ENCODE measurements at places on chromosomes 5 and 9.
A peak's percentile ranks its signal among the peaks of the same experiment; 100 is the strongest.

DNA sequence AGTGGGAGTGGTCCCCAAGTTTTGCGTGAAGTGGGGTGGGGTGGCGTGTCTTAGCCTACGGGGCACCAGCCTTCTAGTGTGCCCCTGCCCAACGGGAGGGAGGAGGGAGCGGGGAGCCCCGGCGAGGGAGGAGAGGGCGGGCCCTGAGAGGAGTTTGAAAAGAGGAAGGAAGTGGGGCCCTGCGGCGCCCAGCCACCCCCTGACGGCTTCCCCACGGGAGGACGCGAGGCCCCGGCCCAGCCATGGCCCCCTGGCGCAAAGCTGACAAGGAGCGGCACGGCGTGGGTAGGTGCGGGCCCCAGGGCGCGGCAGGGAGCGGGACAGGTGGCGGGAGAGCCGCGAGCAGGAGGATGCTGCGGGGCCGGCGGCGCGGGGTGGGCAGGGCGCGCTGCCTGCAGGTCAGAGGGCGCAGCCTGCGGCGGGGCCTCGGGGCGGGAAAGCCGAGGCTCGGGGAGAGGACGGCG, at the start of gene DOCK2:
Gene DOCK2 (plus strand): TSS at position 191 of the 464 bp plus-strand sequence. CDS start 52 bp downstream, at position 243.
- peak; percentile 96 for DNase-seq

DNA sequence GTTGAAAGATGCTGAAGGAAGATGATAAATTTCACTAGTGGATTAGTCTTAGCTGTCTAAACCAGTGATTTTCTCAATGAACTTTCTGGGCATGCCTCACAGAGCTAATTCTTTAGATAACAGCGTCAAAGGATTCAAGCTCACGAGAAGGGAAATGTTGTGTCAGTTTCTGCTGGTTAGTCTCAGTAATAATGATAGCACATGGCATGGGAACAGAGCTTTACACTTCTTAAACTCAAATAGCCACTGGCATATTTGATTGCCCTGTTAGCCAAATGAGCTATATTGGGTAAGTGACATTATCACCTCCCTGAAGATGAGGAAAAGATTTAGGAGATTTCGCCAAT, 139.3 kb upstream of the NR3C1 start:
- no peak for DNase-seq

- no peak for DNase-seq
Observed at GRCh38 chr5:31464081-31464480, 67.8 kb downstream of the DROSHA start.

- no peak for DNase-seq
Observed at GRCh38 chr5:83518319-83519061, 46.9 kb downstream of the VCAN start.

DNA sequence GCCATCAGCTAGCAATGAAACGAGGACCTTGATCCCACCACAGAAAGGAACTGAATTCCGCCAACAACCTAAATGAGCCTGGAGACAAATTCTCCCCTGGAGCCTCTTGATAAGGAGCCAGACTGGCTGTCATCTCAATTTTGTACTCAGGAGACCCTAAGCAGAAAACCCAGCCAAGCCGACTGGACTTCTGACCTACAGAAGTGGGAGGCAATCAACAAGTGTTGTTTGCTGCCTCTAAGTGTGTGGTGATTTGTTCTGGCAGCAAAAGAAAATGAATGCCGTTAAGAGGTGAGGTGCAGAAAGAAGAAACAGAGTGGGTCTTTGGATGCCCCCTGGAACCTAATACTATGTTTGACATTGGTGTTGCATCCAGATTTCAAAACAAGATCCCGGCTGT, 72.7 kb upstream of the SPATA31E1 start:
- no peak for DNase-seq

DNA sequence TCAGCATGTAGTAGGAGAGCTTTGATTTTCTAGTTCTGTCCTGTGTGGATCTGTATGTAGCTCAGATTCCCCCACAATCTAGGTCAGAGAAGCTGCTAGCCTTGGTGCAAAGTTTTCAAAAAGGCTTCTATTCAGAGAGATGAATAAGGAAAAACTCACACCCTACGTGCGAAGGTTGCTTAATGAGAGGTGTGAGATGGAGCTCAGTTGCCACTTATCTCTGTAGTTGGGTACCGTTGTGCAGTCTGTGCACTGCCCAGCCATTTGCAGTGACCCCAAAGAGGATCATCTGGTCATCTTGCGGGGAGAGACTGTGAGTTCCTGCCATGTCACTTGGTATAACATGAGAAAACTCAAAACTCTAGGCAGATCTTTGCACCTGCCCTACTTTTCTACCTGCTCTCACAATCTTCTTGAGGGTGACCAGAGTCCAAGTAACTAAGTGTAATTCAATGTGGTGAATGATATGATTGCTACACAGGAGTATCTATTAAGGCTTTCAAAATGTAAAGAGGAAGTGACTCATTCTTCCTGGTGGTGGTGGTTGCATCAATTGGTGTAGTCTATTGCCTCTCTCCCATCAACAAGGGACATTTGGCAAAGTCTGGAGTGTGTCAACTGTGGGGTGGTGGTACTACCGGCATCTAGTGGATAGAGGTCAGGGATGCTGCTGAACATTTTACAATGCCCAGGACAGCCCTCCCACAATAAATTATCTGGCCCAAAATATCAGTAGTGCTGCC, 65.2 kb downstream of the TMC1 start:
- DNase-seq, result peak; percentile 51

GRCh38 chr9:120873512-120873911, 3.5 kb downstream of the PHF19 start:
- DNase-seq, result no peak

- no peak for DNase-seq
Observed at GRCh38 chr9:13361076-13361475, 81.6 kb upstream of the MPDZ start.

GRCh38 chr5:129118826-129119225, 24.3 kb downstream of the ISOC1 start:
- DNase-seq, result no peak

DNA sequence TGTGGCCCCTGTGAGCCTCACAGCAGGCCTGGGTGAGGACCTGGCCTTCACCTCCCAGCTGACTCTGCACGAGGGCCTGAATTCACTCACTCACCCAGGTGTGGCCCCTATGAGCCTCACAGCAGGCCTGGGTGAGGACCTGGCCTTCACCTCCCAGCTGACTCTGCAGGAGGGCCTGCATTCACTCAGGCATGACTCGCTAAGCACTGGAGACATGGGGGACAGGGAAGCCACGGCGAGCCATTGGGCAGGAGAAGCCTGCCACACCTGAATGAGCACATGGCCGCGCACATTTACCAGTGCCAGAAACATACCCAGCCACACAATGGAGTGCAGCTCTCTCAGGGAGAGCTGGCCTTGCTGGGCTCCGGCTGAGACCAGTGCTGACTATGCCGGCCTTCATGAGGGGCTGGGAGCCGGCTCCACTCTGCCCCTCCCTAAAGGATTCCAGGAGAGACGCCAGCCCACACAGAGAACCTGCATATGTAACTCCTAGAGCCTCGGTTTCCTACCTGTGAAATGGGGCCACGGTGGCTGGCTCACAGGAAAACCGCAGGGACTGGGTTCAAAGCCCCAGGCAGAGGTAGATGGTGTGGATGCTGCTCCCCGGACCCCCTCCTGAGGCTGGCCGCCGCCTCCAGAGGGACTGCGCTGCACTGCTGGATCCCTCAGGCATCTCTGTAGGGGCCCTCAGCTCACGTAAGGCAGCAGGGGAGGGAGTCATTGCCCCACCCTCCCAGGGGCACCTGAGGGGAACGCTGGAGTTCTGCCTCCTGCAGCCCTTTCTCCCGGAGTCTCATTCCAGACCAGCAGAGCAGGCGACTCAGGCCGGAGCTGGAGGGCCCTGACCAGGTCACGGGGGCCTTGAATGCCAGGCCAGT, 7.2 kb downstream of the ADAMTS2 start:
- no peak for DNase-seq

DNA sequence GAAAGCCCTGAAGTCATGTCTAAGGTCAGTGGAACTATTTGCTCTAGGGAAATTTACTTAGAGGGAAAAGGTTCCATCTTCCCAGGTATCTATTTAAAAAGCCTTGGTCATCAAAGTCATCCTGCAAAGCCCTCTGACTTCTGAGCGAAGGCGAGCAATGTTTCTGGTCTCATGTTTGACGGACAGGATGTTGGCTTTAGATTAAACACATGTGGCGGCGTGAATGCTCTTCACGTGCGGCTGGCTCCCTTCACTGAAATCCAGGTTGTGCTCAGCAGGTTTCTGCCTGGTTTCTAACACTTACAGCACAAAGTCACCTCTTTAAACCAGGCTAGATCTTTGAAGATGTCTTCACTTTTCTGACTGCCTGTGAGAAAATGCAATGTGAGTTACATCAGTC, 5.7 kb upstream of the ZBTB34 start:
- no peak for DNase-seq

DNA sequence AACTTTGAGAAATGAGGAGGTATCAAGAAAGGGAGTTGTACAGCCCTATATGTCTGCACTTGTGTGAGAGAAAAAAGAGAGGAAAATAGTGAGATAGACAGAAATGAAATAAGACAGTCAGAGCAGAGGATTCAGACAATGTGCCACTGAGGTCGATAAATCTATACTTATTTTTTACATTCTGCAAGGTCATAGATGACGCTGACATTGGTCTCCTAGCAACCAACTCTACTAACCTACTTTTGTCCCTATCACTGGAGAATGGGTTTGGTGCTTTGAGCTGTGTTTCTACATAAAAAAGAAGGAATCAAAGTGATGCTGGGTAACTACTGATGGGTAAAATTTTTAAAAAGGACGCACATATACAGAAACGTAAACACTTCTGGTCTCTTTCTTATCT, 573.3 kb upstream of the RORB start:
- DNase-seq, result no peak

- no peak for DNase-seq
Observed at GRCh38 chr9:71744754-71745521, 23.4 kb downstream of the CEMIP2 start.

GRCh38 chr5:60958088-60958487, 13.1 kb downstream of the NDUFAF2 start:
- DNase-seq, result no peak

DNA sequence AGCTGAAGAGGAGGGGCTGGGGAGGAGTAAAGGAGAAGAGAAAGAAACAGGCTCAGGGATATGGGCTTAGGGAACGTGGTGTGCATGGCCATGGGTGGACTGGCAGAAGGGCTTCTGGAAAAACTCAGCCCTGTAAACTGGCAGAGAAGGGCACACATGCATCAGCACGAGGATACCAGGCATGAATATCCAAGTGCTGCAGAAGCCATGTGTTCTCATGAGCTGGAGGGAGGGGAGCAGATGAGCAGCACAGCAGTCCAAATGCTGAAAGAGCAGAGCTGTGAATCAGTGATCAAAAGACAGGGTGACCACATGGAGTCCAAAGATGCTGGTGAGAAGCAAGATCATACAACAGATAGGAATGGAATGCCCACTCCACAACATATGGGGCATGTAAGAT, 72.3 kb downstream of the SEMA5A start:
- DNase-seq, result no peak

DNA sequence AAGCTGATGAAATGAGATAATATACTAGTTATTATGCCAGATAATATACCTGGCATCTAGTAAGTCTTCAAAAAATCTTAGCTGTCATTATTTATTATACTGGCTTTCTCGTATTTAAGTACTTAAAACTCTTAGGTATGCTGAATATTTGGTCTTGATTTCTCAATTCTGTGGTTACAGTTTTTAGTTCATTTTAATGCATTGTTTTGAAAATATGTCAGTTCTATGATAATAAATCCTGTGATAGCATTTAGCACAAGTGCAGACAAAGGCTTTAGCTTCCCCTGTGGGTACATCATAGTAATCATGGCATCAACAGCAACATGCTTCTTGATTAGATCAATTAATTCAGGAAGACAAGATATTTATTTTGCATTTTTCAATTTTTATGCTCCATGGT, 133.0 kb downstream of the SMC2 start:
- DNase-seq, result no peak

DNA sequence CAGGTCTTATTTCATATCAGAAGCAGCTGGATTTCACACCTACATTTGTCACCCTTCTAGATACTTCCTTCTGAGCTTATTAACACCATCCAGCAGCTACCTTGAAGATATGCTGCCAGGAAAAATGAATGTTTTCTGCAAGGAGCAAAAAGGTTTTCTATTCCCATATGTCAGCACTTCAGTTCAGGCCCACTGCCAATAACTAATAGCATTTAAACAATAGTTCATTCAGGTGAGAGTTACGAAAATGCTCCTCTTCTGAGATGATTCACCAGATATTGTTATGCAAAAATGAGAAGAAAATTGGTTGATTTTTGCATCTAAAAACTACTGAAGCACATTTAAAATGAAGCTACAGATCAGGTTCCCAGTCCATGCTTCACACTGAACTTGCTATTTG, 56.4 kb upstream of the ISL1 start:
- no peak for DNase-seq

DNA sequence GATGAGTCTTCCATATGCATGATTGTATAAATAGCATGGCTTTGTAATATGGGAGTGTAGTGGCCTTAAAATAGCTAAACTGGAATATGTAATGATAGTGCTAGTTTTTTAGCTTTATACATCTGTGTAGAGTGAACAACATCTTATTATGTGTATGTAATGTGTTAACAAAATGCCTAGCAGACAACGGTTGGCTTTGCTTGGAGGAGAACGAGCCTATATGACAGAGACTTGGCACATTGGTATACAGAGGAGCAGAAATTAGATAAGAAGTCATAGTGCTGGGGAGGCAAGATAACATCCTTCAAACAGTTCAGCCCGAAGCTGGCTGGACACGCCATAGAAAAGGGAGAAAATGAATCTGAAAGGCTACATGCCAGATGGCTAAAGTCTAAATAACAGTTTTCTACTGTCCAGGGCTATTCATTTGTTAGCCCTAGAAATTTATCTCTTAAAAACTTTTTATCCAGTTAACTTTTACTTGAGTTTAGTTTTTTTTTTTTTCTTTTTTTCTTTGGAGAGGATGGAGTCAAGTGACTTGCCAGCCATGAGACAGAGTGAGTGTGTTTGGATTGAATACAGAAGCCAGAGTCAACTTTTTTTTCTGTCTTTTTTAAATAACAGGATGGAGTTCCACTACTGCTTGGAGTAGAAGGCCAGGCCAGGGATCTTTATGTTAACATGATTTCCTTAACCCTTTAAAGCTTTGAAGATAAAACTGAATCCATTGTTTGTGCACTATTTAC, 214.4 kb upstream of the ACTBL2 start:
- DNase-seq, result no peak

GRCh38 chr5:54658010-54658409, 140.5 kb downstream of the SNX18 start:
- DNase-seq, result no peak

- DNase-seq, result no peak
Observed at GRCh38 chr5:27015758-27016157, 22.6 kb downstream of the CDH9 start.

GRCh38 chr9:122883125-122883524, 22.0 kb downstream of the RC3H2 start:
- DNase-seq, result peak; percentile 31

GRCh38 chr5:109805472-109805871, 115.7 kb downstream of the MAN2A1 start:
- DNase-seq, result no peak

GRCh38 chr9:76465442-76466298, 6.7 kb downstream of the GCNT1 start:
- DNase-seq, result no peak

DNA sequence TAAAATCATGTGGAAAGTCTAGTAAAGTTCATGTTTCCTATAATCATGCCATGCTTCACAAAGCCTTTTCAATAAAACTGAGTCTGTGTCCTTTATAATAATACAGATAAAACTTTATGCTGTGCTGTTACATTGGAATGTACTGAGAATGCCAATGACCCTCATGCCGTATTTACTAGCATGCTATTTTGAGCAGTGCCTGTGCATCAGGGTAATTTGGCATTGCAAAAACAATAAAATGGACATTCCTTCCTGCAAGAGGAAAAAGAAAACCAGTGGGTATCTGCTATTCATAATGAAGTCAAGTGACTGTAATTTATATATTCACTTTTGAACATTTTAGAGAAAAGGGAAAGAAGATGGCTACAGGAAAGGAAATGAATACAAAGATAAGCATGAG, 159.0 kb downstream of the PBX3 start:
- no peak for DNase-seq

Measured in hematopoietic multipotent progenitor cell (in vitro differentiated cells).